ENCODE measurements at places on chromosomes 4 and X. TPM values are rescaled to one million over a fixed set of nuclear protein-coding genes. Genes with fewer than 3 reads are reported as not detected.

The CTAG1A gene
- total RNA-seq, result not detected

The MRPS18C gene
- total RNA-seq, result 53.9 TPM

DNA sequence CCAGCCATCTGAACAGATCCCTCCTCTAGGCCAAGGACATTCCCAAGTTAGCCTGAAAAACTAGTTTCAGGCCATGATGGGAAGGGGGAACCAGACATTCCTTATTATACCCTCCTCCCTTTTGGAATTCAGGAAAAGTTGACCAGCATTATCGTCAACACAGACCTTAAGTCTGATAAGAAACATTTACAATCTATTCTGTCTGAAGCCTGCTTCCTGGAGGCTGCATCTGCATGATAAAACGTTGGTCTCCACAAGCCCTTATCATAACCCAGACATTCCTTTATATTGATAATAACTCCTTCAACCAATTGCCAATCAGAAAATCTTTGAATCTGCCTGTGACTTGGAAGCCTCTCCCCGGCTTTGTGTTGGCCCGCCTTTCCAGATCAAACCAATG, 44.3 kb downstream of the EFHC2 start:
- no peak overlapping the region for H3K27ac ChIP-seq
- H3K4me1 ChIP-seq, result no peaks in the 10 kb centered on the region
- no peak for DNase-seq
- H3K4me3 ChIP-seq, result no peak overlapping the region

- no peaks in the 10 kb centered on the region for H3K36me3 ChIP-seq
- H3K4me1 ChIP-seq, result peaks cover 16% of the 10 kb centered on the region
- no peak for DNase-seq
- H3K27me3 ChIP-seq, result peaks cover 3% of the 10 kb centered on the region
- H3K27ac ChIP-seq, result no peak overlapping the region
- H3K4me3 ChIP-seq, result no peak overlapping the region
Measured at GRCh38 chr4:7981738-7982394, 42.2 kb upstream of the AFAP1 start.

- H3K4me3 ChIP-seq, result no peak overlapping the region
- H3K4me1 ChIP-seq, result peaks cover 50% of the 10 kb centered on the region
- no peaks in the 10 kb centered on the region for H3K36me3 ChIP-seq
- H3K27me3 ChIP-seq, result no peaks in the 10 kb centered on the region
- DNase-seq, result no peak
Measured at GRCh38 chrX:136589966-136590365, 58.0 kb downstream of the VGLL1 start.

All from activated CD8-positive, alpha-beta memory T cell treated with anti-CD3 and anti-CD28 coated beads, Interleukin-2, amount 10 ng/mL, durations not matched to agents 7 days and 5 days (primary cell).